ENCODE measurements at places on chromosomes 13 and 19.
A peak's percentile ranks its signal among the peaks of the same experiment; 100 is the strongest.

GRCh38 chr19:11324079-11324661, 15.3 kb downstream of the RAB3D start:
- DNase-seq = peak; percentile 94

- peak; percentile 50 for DNase-seq
Measured at GRCh38 chr13:111531505-111531904, 211.1 kb downstream of the TEX29 start.

DNA sequence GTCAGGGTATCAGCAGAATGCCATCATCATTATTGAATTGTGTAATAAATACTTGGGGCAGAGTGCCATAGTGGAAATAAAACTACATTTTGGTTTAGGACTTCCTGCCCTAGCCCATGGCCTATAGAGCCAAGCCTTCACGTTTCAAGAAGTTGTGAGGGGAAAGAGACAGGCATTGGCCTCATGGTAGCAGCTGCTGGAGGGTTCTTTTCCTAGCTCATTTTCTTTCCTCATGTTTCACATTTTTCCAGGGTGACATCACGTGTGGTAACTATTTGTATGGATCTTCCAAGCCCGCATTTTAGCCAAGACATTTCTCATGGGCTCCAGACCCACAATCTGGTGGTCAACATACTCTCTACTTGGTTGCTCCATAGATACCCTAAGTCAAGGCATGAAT, 80.4 kb downstream of the LRCH1 start:
- DNase-seq = peak; percentile 46

GRCh38 chr13:89470901-89471300, 1799.7 kb downstream of the SLITRK5 start:
- DNase-seq = no peak

GRCh38 chr13:97112446-97113152, 109.5 kb upstream of the MBNL2 start:
- DNase-seq = no peak

- no peak for DNase-seq
Measured at GRCh38 chr19:15371786-15372380, 7.7 kb downstream of the AKAP8 start.

- no peak for DNase-seq
Measured at GRCh38 chr13:73703606-73704005, 430.6 kb downstream of the KLF12 start.

DNA sequence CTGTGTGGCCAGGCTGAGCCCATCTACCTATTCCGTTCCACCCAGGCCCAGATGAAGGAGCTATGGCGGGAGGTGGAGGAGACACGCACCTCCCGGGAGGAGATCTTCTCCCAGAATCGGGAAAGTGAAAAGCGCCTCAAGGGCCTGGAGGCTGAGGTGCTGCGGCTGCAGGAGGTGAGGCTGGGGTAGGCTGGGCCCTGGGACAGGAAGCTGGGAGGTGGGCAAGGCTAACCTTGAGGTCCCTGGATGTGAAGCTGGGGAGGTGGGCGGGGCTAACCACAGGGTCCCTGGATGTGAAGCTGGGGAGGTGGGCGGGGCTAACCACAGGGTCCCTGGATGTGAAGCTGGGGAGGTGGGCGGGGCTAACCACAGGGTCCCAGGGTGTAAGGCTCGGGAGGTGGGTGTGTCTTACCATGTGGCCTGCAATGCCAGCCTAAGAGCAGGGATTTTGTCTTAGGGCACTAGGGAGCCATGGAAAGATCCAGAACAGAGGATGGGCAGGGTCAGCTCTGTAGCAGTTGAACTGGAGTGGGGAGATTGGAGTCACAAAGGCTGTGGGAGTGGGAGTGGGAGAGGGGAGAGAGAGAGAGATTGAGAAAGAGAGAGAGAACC, 36.9 kb downstream of the KCNC3 start:
- no peak for DNase-seq

DNA sequence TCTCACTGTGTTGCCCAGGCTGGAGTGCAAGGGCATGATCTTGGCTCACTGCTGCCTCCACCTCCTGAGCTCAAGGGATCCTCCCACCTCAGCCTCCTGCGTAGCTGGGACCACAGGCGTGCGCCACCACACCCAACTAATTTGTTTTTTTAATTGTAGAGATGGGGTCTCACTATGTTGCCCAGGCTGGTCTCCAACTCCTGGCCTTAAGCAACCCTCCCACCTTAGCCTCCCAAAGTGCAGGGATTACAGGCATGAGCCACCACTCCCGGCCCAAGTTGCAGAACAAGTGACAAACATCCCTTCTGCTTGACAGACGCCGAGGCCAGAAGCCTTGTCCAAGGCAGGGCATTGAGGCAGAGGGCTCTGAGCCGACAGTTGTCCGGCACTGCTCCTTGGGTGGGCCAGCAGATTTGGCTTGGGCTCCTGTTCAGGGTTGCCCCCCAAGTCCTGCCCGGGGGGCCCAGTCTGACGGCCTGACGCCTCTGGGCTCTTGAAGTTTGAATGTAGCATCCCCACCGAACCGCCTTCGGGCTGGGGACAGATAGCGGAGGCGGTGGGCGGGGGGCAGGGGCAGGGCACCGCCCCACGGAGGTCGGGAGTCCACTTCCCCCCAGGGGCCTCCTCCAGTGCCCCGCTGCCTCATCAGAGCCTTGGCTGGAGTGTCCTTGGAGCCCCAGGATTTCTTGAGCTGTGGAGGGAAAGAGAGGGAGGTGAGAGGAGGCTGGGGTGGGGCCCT, 5.7 kb upstream of the SPACA4 start:
- no peak for DNase-seq

GRCh38 chr19:55257461-55258420, 1.1 kb downstream of the PPP6R1 start:
- no peak for DNase-seq

- no peak for DNase-seq
Measured at GRCh38 chr13:68727165-68727564, 1380.5 kb upstream of the ATXN8OS start.

DNA sequence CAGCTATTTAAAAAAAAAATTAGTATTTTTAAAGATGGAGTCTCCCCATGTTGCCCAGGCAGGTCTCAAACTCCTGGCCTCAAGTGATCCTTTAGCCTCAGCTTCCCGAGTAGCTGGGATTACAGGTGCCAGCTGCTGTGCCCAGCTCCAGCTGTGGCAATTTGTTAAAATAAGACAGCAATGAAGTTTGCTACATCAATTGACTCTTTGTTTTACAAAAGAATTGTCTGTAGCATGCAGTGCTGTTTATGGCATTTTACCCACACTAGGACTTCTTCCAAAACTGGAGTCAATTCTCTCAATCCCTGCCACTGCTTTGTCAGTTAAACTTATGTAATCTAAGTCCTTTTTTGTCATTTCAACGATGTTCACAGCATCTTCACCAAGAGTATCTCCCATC, 49.3 kb downstream of the NDFIP2 start:
- DNase-seq = no peak

GRCh38 chr13:71237332-71237731, 629.7 kb downstream of the DACH1 start:
- no peak for DNase-seq

DNA sequence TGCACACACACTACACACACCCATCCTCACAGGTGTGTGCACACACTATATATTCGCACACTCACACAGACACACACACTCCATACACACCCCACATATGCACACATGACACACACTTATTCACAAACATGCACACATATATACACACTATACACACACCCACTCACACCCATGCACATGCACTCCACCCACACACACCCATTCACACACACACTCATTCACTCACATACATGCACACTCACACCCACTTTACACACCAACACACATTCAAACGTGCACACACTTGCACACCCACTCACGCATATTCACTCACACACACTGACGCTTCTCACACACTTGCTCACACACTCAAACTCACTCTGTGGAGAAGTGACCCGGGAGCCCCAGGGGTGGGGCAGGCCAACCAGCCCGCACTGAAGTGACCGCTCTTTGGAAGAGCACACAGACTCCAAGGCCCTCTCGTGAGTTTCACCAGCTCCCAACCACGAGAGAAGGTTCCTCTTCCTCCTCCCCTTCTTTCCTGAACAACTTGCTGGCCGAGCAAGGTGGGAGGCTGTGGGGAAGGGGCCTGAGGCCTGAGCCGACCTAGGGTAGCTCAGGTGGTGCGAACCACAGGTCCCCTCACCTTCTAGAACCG, 86.1 kb upstream of the TM9SF2 start:
- no peak for DNase-seq

DNA sequence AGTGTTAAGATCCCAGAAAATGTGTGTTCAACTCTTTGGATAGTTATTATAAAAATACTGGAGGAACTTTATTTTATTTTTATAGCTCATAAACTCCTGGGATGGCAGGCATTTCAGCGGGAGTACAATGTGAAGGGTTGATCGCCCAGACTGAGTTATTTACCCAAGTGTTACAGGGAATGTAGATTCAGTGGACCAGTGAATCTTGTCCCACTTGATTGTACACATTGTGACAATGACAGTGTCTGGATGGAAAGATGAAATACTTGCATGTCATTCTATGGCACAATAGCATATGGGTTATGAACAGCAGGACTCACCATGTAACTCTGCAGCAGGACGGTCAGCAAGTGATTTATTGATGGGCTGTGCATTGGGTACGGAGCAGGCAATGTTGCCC, 20.3 kb downstream of the OLFM4 start:
- DNase-seq = no peak

- DNase-seq = no peak
Measured at GRCh38 chr19:45601115-45601514, 897 bp downstream of the GPR4 start.

- no peak for DNase-seq
Measured at GRCh38 chr13:31957772-31958171, 73.8 kb upstream of the FRY start.
